ENCODE measurements at places on chromosomes 1 and 21.

- DNase-seq = no peak
Observed at GRCh38 chr1:167298325-167298724, 77.6 kb downstream of the POU2F1 start.

- no peak for DNase-seq
Observed at GRCh38 chr1:165917166-165917565, 89.8 kb downstream of the UCK2 start.

DNA sequence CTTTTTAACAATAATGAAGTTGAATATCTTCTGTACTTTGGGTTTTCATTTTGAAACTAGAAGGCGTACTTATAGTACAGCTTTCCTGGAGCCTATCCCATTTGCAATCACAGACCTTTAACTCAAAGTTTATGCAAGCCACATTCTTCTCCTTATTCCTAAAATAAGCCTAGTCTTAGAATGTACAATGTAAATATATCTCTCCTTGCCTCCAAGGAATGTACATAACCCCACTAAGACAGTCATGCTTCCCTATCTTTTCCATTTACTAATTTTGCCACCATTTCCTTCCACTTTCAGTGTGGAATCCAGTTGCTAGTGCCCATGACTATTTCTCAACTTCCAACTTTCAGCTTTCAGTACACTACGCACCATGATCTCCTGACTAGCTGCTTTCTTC lies 327.6 kb downstream of the ST6GALNAC3 start:
- DNase-seq = no peak

- no peak for DNase-seq
Observed at GRCh38 chr1:109767637-109768334, 4.1 kb upstream of the EPS8L3 start.

DNA sequence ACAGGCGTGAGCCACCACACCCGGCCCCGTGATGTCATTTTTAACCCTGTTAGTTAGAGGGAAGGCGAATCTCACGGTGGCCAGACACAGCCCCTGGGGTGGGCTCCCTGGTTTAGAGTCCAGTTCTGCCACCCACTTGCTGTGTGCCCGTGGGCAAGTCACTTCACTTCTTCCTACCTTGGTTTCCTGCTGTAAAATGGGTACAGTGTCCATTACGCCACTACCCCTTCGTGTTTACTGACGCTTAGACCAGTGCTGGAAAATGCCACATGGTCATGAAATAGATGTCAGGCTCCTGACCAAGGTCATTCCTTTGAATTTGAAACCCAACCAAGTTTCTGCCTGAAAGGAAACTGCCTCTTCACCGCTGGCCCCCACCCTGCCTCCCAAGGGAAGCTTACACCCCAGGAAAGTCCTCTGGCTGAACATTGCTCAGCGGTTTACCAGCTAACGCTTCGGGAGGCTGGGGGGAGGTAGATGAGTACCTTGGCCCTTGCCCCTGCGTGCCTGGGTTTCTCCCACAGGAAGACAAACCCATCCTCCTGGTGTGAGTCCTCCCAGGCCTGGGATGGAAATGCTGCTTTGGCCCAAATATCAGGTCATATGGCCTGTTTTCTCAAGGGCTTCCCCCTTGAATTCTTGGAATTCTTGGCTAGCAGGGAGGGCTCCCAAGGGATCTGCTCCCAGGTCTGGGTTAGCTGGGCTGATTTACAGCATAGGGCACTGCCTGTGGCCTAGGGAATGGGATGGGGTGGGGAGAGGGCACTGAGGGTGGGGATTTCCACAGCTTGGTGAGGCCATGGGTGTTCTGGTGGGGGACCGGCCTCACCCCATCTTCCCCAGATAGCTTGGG lies 7.6 kb upstream of the AADACL4 start:
- DNase-seq = no peak

- DNase-seq = no peak
Observed at GRCh38 chr1:99264201-99265021, at the start of gene PLPPR4. Gene PLPPR4, plus strand, starts transcription at chr1:99264492. Its CDS starts 102 bp downstream, at chr1:99264594.

- no peak for DNase-seq
Observed at GRCh38 chr1:5351366-5351765, 640.9 kb downstream of the NPHP4 start.

- no peak for DNase-seq
Observed at GRCh38 chr1:33429332-33429731, 1.6 kb downstream of the PHC2 start.

DNA sequence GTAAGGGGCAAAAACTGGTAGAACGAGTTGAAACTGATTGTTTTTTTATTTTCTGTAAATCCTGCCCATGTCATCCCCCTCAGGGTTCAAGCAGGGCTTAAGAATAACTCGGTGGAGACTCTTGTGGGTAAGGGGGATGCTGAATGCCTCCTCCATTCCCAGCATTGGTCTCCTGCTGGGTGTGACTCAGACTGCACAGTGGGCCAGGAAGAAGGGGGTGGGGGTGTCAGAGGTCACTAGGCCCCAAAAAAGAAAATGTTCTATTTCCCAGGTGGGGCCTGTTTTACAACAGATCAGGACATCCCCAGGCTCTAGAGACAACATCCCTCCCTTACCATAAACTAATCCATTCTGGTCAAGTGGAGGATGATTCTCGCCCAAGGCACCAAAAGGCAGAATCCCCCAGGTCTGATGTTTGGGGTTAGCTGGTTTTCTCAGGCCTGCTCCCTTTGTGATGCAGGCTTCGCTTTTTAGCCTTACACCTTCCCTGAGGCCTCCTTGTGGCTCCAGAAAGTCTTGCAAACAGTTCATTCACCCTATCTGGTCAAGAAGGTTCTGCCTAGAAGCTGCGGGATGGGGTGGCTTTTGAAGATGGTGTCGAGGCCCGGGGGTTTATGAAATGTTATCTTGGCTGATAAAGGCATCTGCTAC lies 10.7 kb upstream of the GRHL3 start:
- DNase-seq = no peak

GRCh38 chr1:107788206-107789202 lies 176.5 kb downstream of the VAV3 start:
- DNase-seq = no peak

DNA sequence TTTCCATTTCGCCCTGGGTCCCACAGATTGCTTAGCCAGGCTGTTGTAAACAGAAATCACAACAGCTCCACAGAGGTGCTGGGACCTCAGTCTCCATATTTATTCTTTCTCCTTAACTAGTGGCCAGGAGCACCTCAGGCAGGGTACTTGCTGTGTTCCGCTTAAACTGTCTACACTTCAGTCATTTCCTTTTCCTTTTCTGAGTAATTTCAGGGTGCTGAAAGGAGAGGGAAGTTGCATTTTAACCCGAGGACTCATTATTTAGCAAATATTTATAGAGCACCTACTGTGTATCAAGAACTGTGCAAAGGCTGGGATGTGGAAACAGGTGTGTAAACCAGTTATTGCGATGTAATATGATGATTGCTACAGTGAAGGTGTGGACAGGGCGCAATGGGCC lies 41.9 kb downstream of the ACP6 start:
- no peak for DNase-seq

GRCh38 chr1:37846647-37847339 lies 12.6 kb downstream of the MTF1 start:
- no peak for DNase-seq

- no peak for DNase-seq
Observed at GRCh38 chr1:224852901-224853568, 76.4 kb upstream of the DNAH14 start.

DNA sequence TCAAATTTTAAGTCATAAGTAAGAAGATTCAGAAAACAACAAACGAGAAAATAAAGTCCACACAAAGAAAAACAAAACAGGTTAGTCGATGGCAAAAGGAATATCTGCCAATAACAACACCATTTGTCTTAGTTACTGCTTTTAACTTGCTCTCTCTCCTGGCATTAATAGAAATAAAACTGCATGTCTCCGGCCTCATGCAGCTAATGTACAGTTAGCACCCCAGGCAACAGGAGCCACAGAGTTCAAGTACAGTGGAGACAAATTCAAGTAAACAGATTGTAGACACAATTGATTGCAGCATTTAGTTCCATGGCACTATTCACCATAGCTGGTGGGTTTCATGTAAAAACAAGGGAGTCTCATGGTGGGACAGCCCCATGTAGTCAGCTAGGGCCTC lies 33.5 kb downstream of the SUSD4 start:
- no peak for DNase-seq

DNA sequence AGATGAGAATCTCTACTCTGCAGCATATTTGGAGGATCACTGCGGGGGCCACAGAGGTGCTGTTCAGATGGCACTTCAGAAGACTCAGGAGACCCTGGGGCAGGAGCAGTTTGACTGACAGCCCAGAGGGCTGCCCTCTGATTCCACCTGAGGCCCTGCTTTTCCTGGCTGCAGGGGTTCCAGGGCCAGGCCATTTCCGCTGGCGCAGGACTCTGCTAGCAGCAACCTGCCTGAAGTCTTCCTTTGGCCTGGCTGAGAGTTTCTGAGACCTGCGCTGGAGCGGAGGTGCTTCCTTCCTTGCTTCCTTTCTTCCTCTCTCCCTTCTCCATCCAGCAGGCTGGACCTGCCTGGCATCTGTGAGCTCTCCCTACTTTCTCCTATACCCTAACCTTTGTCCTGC lies 11.8 kb downstream of the PCSK9 start:
- DNase-seq = no peak

DNA sequence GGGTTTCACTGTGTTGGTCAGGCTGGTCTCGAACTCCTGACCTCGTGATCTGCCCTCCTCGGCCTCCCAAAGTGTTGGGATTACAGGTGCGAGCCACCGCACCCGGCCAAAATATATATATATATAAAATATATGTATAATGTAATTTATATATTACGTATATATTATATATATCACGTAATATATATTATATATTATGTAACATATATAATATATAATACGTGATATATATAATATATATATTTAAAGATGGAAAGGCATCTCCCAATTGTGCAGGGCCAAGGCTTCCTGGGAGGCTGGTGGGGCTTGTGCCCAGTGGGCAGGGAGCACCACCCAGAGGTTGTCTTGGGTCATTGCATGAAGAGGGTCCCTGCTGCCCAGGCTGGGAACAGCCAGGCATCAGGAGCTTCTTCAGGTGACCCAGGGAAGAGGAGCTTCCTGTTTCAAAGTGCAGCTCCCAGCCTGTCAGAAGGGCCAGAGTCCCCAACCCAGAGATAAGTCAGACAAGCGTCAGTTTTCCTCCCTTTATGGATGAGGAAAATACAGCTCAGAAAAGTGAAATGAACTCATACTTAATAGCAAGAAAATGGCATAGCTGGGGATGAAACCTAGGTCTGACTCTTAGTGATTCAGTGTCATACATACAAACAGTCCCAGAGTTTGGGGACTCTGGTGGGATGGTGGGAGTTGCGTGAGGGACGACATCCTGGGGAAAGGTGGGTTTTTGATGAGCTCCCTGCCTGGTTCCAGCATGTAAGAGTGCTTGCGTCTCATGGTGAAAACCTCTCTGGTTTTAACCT lies 12.0 kb downstream of the UBE2Q1 start:
- DNase-seq = no peak

DNA sequence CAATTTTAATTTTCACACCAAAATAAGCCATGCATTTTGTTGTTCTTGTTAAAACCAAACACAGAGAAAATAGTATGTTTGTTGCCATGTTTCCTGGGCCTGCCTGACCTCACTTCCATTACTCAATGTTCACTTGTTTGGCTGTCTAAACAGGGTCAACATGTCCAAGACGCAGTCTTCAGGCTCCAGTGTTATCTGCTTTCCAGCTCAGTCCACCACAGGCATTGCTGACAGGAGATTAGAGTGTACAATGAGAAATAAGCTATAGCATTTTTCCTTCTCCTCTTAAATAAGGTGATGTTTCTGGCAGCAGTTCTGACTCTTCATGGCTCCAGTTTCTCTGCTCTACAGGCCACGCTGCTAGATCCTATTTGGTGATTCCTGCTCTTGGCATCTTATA lies 1030.5 kb downstream of the KCNT2 start:
- DNase-seq = no peak

- DNase-seq = no peak
Observed at GRCh38 chr1:221998186-221998612, 256.3 kb upstream of the DUSP10 start.

DNA sequence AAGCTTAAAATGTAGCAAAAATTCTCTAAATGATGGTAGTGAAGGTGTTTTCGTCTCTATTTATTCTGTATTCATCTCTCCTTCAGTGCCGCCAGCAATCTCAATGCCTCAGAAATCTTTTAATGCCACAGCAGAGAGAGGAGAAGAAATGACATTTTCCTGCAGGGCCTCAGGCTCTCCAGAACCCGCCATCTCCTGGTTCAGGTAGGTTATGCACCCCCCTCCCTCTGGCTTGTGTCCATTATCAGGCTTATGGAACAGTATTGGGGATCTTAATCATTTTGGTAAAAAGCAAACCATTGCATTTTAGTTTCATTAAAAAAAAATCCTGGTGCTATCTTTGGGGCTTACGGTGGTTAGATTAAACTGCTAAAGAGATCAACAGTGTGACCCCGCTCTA lies 326.1 kb downstream of the NCAM2 start:
- DNase-seq = no peak

- no peak for DNase-seq
Observed at GRCh38 chr1:218671573-218671972, 326.4 kb downstream of the TGFB2 start.

GRCh38 chr1:248696261-248696660 lies 6.3 kb downstream of the OR14I1 start:
- no peak for DNase-seq

DNA sequence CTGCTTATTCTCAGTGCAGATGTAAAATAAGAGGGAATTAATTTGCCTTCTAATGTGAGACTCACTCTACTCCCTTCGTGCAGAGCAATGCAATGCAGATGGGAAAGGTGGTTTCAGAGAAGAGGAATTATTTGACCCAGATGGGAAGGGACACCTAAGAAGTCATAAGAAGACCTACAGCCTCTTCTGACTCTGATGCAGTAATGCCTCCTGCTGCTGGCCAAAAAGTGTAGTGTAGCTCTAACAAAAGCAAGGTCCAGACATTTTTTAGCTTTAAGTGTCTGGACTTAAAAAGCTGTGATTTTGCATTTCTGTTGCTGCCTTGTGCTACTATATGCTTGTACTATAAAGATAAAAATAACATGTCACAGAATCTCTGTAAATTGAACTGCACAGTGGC lies 501.4 kb downstream of the TTLL7 start:
- DNase-seq = no peak

DNA sequence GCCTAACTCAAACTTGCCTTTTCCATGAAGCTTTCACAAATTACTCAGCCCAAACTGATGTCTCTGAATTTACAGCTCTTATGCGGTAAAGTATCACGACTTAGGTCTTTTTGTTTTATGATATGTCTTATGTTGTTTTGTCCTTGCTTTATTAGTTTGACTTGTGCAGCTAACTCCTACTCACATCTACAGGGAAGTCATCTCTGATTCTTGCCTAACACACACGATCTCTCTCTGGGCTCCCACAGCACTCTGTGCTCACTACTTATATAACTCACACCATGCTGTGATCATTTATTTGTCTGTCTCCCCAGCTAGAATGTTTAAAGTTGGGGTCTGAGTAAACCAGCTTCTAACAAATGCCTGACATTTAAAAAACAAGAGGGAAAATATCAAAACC lies 9.3 kb upstream of the PI4KB start:
- no peak for DNase-seq

GRCh38 chr1:172185211-172185610 lies 235.3 kb upstream of the C1orf105 start:
- no peak for DNase-seq

- DNase-seq = no peak
Observed at GRCh38 chr1:24045771-24046170, 65.6 kb upstream of the SRSF10 start.
